Heart right ventricle (tissue), 16 donors: ENCODE measurements at places on chromosomes 16 and 17.

DNA sequence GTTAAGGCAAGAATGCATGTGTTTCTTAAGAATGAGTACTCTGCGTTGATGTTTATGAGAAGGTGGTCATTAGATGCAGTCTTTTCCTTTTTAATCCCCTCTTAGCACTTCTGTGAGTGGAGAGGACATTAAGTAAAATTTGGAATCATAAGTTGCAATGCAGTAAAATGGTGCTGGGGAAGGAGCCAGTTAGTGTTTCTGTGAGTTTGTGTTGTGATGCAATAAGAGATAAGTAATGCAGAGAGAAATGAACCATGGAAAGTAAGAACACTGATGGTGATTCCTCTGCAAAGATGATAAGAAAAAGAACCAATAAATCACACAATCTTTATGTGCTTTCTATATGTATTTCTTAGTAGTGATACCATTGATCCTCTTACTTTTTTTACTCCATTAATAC, 20.0 kb downstream of the ABHD15 start:
- no peak for DNase-seq

DNA sequence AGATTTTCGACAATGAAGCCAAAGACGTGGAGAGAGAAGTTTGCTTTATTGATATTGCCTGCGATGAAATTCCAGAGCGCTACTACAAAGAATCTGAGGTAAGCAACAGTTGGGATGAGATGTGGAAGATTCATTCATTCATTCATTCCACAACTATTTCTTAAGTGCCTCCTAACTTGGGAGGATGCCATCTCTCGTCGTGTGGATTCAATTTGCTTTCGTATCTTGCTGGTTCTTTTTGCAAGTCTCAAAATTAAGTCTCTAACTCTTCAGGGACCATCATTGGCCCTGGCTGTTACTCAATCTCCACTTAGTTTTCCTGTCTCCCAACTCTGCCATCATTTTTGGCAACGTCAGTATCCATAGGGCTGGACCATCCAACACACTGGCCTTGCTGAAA, 85.6 kb upstream of the NOL11 start:
- DNase-seq, result no peak

GRCh38 chr16:83328936-83329335, 478.8 kb upstream of the HSBP1 start:
- DNase-seq, result no peak

DNA sequence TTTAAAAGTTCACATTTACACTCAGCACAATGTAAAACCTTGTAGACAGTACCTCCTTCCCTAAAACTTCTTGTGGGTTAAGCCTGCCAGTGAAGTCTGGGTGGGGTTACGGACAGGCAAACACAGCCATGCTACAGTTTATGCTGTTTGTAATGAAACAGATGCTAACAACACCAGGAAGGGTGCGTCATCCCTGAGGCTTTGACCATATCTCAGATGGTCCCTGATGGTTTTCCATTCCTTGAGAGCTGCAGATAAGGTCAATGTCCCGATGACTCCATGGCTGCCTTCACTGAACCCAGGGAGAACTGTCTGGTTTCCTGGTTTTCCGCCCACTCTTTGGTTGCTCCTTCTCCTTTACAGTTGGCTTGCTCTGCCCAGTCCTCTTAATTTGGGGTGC, 29.1 kb downstream of the GAS7 start:
- DNase-seq, result no peak
